ENCODE measurements at places on chromosomes 5 and 9.

GRCh38 chr5:32710550-32711361 is at the start of gene NPR3:
Gene NPR3, plus strand, starts transcription at chr5:32711321. Its CDS starts 456 bp downstream, at chr5:32711777.
- no peak for DNase-seq

- no peak for DNase-seq
Measured at GRCh38 chr5:155679530-155679929, 647.4 kb upstream of the SGCD start.

- DNase-seq = no peak
Measured at GRCh38 chr5:113156271-113156877, 179.8 kb downstream of the DCP2 start.

DNA sequence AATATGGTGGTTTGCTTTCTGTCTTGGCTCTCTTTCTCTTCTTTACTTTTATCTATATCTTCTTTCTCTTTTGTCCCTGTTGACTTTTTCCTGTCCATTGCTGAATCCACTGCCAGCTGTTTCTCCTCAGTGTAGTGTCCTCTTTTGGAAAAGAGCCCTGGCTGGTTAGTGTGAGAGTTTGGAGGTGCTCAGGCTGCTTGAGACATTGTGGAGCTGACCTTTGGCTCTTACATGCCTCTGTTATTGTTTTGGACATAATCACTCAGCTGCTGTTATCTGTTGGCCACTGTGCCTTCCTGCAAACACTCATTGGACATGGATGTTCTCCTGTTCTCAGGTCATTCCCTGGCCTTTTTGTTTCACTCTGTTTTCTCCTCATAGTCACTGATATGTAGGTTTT is 295.4 kb upstream of the RIOK2 start:
- no peak for DNase-seq

DNA sequence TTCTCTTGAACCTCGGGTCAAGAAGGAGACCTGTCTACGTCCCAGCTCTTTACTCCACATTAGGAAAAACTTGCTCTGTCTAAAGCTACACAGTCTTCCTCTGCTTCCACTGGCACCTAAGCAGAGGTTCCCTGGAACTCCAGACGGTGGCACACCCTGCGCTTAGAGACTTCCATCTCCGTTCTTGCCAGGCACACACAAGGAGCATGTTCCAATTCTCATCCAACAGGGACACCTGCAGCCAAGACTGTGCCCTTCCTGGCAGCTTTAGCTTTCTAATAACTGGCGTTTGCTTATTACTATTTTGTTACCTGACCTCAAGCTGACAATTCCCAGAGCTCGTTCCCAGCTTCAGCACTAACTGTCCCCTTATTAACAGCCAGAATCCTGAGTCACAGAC is 16.0 kb downstream of the CAPSL start:
- no peak for DNase-seq
